GM06990 (cell line): ENCODE measurements at places on chromosomes 7 and 10.

DNA sequence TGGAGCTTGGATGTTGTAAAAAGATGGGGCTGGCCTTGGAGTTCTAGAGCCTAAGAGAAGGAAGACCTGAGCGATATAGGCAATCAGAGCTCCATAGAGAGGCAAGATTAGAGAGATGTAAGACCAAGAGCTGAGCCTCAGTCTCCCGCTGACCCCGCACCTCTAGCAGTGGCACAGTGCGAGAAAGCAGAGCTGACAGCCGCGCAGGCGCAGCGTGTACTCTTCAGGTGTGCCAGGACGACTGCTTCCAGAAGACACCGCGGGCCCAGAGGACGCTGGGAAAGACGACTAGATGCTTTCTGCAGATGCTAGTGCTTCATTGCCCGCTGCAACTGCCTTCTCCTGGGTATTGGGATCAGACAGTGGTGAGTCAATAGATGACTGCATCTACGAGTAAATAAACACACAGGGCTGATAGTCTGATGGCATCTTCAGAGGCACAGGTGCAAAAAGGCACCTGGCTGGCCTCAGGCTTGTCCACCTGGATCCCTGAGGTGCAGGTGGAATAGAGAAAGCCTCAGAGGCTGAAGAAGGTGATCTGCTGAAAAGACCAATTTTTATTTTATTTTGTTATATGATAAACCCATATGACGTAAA is 38.1 kb upstream of the CCDC6 start:
- no peak for DNase-seq

DNA sequence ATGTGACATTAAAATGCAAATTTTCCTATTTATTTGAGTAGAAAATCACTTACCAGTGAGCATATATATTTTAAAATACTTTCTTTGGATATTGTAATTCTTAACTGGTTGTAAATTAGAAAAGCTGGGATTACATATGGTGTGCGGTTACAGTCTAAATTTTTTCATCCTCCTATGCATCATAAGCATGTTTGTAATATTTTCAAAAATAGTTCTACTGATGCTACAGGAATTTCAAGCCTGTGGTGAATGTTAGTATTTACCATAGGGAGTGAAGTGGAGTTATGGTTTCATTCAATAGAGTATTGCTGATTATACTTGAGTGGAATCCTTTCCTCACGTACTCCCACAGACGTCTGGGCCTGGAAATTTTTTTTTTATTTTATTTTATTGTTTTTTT is 34.6 kb upstream of the ST7 start:
- no peak for DNase-seq

DNA sequence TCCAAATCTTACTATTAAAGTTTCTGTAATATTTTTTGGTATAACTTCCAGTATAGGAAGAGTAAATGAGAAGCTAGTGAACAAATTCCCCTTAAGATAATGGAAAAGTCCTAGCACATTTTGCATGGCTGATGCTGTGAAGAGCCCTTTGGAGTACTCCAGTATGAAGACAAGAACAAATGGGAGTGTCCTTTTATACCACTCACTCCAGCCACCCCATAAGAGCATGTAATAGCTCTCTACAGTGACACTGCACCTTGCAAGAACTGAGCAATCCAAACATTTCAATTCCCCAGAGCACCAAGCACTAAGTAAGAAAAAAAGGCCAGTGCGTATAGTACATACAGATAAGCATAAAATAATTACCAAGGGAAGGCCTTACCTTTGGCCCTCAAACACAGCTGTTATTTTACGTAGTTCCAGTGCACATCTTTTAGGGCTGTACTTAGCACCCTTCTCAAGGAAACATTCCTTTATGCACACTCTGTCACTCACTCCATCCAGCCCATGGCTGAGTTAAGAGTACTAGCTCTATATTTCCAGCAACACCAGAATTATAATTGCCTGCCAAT is 135.4 kb downstream of the ST7 start:
- no peak for DNase-seq

DNA sequence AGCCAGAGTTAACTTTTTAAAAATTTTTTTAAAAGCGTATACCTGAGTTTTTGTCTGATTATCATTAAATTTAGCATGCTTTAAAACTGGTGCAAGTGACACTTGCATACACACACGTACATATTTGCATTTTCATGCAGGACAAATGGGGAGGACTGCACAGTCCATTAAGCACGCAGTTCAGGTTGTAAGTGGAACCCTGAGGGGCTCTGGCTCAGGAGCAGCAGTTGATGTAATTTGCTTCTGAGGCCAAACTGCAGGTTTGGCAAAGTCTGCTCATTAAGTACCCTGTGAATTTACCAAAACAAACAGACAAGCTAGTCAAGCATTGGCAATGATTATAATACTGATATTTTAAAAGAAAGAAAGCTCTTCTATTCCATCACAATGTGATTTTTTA is 215.8 kb upstream of the PFKP start:
- DNase-seq: no peak

- DNase-seq: no peak
Measured at GRCh38 chr10:22536620-22537019, 177.8 kb downstream of the PIP4K2A start.

DNA sequence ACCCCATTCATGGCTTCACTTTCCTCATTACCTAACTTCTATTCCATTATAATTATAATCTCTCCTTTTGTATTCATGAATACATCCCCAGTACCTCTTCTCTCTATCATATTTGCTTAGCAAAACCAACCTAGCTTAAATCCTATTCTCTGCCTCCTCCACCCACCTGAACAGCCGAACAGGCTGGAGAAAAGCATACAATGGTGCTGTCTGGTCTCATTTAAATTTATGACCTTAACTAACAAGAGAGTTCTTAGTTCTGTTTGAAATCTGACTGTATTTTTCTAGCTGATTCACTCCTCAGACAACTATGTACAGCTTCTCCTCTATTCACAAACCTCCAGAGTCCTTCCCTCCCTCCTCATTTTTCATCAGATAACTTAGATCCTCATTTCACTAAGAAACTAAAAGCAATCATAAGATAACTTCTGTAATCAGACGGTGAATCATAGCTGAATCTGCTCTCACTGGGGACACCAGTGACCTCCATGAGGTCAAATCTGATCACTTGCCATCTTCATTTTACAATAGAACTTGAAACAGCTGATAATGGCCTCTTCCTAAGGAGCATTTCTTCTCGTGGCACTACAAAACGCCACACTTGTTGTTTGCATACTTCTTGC is 233.9 kb upstream of the AOAH start:
- DNase-seq: no peak

DNA sequence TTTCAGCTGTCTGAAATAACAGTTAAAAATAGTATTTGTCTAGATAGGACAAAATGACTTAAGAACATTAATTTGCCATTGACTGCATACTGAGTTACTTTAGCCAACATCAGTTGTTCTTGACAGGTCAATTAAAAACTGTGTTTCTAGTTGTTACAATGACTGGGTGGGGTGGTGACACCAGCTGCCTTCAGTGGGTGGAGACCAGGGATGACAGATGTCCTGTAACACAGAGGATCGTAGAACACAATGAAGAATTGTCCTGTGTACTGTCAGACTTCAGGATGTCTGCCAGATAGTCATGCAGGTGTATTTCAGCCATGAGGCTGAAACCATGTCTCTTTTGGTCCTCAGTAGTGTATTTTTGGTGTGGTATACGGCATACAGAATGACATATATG is 24.4 kb downstream of the TRUB1 start:
- no peak for DNase-seq

GRCh38 chr7:152185558-152185957 is 160.1 kb downstream of the GALNT11 start:
- no peak for DNase-seq

GRCh38 chr7:69540287-69540686 is 58.0 kb upstream of the AUTS2 start:
- DNase-seq: no peak

GRCh38 chr10:103276896-103277712 is at the start of gene INA:
TSS of gene INA (plus strand) at chr10:103277138. CDS start at chr10:103277212, 74 bp downstream.
- DNase-seq: peak; percentile 70

- no peak for DNase-seq
Measured at GRCh38 chr10:125147971-125148439, 12.4 kb downstream of the CTBP2 start.

GRCh38 chr10:123790132-123790885 is 101.3 kb downstream of the CPXM2 start:
- no peak for DNase-seq

- DNase-seq: no peak
Measured at GRCh38 chr7:142789441-142789840, 18.7 kb downstream of the PRSS2 start.

DNA sequence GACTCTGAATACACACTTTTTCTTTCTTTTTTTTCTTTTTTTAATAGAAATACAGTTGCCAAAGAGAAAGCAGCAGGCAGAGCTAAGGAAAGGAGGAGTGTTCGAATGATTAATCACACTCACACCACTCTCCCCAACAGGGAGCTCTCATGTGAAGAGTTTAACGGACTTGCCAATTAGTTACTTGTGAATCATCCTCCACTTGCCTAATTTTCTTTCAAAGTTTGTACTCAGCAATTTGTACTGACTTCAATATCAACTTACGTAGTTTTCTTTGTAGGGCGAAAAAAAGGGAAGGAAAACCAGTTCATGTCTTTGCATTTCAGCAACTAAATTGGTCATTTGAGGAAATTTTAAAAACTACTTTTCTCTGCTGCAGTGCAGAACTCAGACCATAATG is 109.2 kb downstream of the PIP4K2A start:
- peak; percentile 77 for DNase-seq

- DNase-seq: peak; percentile 22
Measured at GRCh38 chr10:49441488-49442476, 45.9 kb upstream of the DRGX start.

DNA sequence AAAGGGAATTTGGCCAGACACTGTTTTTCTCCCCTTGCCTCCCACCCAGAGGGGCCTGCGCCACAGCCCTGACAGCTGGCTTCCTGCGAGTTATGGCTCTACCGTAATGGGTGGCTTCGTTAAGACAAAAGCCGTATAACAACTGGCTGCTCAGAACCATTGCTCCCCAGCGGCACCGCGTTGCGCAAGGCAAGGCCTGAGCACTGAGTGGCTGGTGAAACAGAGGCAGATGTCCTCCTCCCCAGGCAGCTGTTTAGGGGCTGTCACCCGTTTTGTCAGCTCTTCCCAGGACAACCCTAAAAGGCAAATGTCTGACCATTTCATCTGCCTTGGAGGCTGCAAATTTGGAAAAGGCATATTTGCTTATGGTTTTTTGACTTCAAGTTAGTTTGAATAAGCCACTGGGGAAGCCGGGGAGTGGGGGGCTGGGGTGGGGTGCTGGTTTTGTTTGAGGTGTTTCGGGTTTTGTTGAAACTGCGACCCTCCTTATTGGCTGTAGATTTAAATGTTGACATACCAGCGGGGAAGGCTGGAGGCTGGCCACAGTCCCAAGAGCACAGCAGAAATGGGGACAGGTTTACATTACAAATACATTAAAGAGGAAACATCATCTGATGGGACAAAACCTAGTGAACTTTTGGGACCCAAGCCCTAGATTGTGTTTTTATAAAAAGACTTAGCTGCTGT is 681 bp upstream of the SPOCK2 start:
- no peak for DNase-seq

GRCh38 chr10:77028042-77028441 is 609.6 kb downstream of the KCNMA1 start:
- DNase-seq: no peak

- no peak for DNase-seq
Measured at GRCh38 chr10:62506371-62506770, 132.2 kb downstream of the ZNF365 start.

- no peak for DNase-seq
Measured at GRCh38 chr7:28739826-28740225, 218.3 kb downstream of the TRIL start.

GRCh38 chr7:95736635-95737034 is 35.7 kb upstream of the DYNC1I1 start:
- no peak for DNase-seq

DNA sequence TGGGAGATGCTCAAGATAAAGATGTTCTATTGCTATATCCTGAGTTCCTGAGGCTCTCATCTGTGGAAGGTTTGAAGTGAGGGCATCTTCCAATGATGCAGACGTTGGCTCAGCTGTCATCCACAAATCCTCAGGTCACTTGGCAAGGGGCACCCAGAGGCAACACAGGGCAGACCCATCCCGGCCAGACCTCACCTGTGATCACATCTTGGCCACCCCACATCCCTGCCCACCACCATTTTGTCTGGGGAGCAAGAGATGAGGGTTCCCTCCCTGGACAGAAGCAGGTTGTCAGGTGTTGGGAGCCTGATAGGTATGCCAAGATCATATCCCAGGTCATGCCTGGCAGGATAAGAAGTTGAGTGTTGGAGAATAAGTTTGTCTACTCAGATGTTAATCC is 918.2 kb upstream of the ZNF722 start:
- no peak for DNase-seq

DNA sequence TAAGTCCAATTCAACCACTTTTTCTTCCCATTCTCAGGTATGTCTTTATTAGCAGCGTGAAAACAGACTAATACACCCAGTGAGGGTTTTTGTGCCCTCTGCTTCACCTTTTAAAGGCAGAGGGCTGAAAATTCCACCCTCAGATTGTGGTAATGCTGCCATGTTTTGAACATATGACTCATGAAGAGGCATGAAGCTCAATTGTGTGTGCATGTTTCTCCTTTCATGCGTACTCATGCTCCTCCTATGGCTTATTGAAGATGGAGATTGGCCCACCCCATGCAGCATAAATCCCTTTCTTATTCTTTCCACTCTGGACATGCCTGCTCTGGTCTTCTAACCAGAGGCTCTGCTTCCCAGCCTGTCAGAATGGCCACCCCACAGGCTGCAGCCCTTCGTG is 168.0 kb upstream of the PRKCQ start:
- DNase-seq: no peak

- DNase-seq: no peak
Measured at GRCh38 chr10:34955391-34955790, 134.8 kb downstream of the CUL2 start.

GRCh38 chr7:388961-389701 is 99.2 kb downstream of the FOXL3 start:
- DNase-seq: no peak

- no peak for DNase-seq
Measured at GRCh38 chr10:132724446-132724845, 61.5 kb downstream of the NKX6-2 start.

DNA sequence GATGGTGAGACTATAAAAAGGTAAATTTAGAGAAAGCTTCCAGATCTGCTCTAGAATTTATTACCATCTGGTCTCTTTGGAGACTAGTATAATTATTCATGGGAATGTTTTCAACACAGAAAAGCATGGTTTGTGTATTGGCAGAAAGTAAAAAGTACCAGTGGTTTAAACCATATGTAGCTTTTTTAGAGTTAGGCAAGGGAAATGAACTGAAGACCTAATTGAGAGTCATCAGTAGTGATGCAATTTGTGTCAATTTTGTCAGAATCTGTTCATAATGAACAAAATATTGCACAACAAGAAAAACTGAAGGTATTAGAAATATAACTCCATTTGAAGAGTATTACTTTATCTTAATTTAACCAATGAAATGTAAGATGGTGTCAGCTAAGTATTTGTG is 181.4 kb downstream of the ADK start:
- DNase-seq: no peak

- DNase-seq: no peak
Measured at GRCh38 chr7:158734861-158735260, 30.3 kb upstream of the NCAPG2 start.
